ENCODE measurements at places on chromosomes 3 and 15.
A peak's percentile ranks its signal among the peaks of the same experiment; 100 is the strongest.

DNA sequence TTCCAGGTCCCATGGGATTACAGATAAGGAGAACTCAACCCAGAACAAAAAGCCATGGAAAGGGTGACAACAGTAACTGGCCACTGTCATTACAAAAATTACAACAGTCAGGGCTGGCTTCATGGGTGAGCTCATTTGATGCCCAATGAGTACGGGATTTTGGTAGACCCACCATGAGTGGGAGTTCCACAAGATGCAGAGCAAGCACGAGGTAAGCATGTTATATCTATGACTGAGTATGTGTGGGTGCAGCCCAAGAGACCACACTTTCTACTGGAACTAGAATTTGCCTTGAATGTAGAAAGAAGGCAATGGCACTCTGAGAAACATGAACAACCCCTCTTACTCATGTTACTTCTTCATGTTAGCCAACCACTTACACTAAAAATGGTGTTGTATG is 83.3 kb downstream of the IGF2BP2 start:
- no peaks in the 10 kb centered on the region for H3K36me3 ChIP-seq
- H3K4me1 ChIP-seq, result peaks cover 63% of the 10 kb centered on the region
- H3K27me3 ChIP-seq, result no peaks in the 10 kb centered on the region
- H3K27ac ChIP-seq, result no peak overlapping the region

GRCh38 chr15:69115031-69115430 is 45.4 kb upstream of the GLCE start:
- H3K27me3 ChIP-seq, result peaks cover 10% of the 10 kb centered on the region
- H3K27ac ChIP-seq, result no peak overlapping the region
- peaks cover 46% of the 10 kb centered on the region for H3K4me1 ChIP-seq
- no peak overlapping the region for H3K4me3 ChIP-seq

DNA sequence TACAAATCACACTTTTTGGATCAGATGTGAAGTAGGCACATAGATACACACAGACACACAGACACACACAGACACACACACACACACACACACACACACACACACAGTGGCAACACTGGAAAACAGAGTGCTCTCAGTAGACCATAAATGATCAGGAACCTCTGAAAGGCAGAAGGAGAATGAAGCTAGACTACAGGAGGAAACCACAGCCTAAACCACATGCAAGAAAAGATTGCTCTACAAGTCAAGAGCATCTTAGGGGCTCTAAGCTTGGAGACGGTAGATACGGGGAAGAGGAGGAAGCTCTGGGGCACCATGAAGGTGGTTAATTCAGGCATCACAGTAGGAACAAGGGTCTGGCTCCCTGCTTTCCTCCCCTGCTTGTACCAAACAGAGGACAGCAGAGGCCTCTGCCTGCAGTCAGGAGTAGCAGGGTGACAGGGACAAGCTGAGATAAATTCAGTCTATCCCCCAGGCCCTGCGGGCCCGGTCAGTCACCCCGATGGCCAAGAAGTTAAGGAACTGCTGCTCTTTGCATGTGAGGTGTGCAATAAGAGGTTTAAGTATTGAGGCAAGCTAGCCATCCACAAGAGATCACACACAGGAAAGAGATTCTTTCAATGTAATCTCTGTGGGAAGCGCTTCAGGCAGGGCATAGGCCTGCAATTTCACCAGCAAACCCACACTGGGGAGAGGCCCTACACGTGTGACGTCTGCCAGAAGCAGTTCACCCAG is 23.5 kb upstream of the ARPIN start:
- no peaks in the 10 kb centered on the region for H3K27me3 ChIP-seq
- no peak overlapping the region for H3K27ac ChIP-seq
- H3K4me3 ChIP-seq, result no peak overlapping the region
- no peaks in the 10 kb centered on the region for H3K36me3 ChIP-seq

GRCh38 chr15:81957698-81958097 is 88.1 kb downstream of the MEX3B start:
- no peak overlapping the region for H3K27ac ChIP-seq
- H3K27me3 ChIP-seq, result no peaks in the 10 kb centered on the region
- H3K4me3 ChIP-seq, result no peak overlapping the region
- H3K4me1 ChIP-seq, result peaks cover 4% of the 10 kb centered on the region
- no peaks in the 10 kb centered on the region for H3K36me3 ChIP-seq
- DNase-seq, result no peak

GRCh38 chr15:93241696-93242585 is 152.9 kb upstream of the RGMA start:
- H3K4me3 ChIP-seq, result no peak overlapping the region
- H3K36me3 ChIP-seq, result no peaks in the 10 kb centered on the region
- H3K27ac ChIP-seq, result no peak overlapping the region
- H3K4me1 ChIP-seq, result peaks cover 18% of the 10 kb centered on the region
- DNase-seq, result no peak

- peaks cover 38% of the 10 kb centered on the region for H3K4me1 ChIP-seq
- H3K4me3 ChIP-seq, result no peak overlapping the region
- H3K27ac ChIP-seq, result no peak overlapping the region
- no peaks in the 10 kb centered on the region for H3K27me3 ChIP-seq
- DNase-seq, result no peak
- no peaks in the 10 kb centered on the region for H3K36me3 ChIP-seq
These were observed 136.9 kb upstream of the PRICKLE2 start for GRCh38 chr3:64361962-64362735.

GRCh38 chr15:51736069-51736468 is 1.4 kb downstream of the LYSMD2 start:
- peak overlapping the region; percentile 19 for H3K27ac ChIP-seq
- peaks cover 50% of the 10 kb centered on the region for H3K27me3 ChIP-seq
- H3K36me3 ChIP-seq, result no peaks in the 10 kb centered on the region

GRCh38 chr3:16813336-16813735 is 71.4 kb upstream of the PLCL2 start:
- peaks cover under 1% of the 10 kb centered on the region for H3K27me3 ChIP-seq
- no peak overlapping the region for H3K4me3 ChIP-seq
- DNase-seq, result no peak
- H3K27ac ChIP-seq, result no peak overlapping the region

DNA sequence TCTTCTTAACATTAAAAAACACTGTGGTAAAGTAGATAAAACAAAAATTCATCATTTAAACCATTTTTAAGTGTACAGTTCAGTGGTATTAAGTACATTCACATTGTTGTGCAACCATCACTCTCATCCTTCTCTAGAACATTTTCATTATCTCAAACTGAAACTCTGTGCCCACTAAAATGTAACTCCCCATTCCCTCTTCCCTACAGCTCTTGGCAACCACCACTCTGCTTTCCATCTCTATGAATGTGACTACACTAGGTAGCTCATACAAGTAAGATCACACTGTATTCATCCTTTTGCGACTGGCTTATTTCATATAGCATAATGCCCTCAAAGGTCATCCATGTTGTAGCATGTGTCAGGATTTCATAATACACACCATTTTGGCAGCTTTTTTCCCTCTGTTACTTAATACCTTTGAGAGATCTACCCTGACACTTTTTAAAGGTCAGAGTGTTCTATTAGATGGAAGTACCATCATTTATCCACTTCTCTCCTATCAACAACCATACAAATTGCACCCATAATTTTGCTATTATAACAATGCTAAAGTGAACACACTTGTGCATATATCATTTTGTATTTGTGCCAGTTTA is 42.9 kb upstream of the FRMD4B start:
- H3K36me3 ChIP-seq, result no peaks in the 10 kb centered on the region
- peaks cover 7% of the 10 kb centered on the region for H3K4me1 ChIP-seq
- H3K27me3 ChIP-seq, result no peaks in the 10 kb centered on the region
- H3K27ac ChIP-seq, result no peak overlapping the region

GRCh38 chr3:169999433-169999832 is 32.8 kb downstream of the SEC62 start:
- no peak for DNase-seq
- H3K4me1 ChIP-seq, result peaks cover 8% of the 10 kb centered on the region
- H3K36me3 ChIP-seq, result peaks cover 5% of the 10 kb centered on the region
- no peaks in the 10 kb centered on the region for H3K27me3 ChIP-seq
- H3K4me3 ChIP-seq, result no peak overlapping the region

DNA sequence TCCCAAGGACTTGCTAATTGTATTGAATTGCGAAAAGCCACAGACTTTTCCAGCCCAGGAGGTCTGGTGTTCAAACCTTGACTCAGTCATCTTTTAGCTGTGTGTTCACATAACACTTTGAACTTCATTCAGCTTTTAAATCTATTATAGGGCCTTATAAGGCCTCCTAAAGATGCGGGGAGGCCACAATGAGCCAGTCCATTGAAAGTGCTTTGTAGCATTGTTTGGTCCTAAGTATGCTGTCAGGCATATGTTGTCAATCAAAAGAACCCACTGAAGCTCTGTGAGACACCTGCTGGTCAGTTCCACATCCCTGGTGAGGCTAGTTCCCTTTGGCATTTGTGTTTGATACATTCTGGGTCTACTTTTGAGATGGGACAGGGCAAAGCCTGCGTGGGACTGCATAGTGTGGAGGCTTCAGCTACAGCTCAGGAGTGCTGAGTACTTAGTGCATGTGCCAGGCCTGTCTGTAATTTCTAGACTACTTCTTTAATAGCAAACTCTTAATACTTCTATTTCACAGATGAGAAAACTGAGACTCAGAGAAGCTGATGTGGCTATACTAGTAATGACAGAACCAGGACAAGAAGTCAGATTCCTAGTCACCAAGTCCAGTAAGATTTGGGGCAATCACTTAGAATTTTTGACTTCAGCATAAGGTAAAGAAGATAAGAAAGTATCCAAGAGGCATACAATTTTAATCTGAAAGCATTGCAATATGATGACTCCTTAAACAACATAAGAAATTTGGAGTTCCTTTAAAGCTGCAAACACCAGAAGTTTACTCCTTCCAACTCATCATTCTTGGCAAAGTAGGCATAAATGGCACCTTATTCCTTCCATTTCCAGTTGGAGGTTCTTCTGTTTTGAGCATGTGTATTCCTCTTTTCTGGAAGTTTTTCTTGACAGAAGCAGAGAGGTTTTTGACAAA is 213.0 kb downstream of the PDCD6IP start:
- no peak overlapping the region for H3K4me3 ChIP-seq
- H3K27me3 ChIP-seq, result no peaks in the 10 kb centered on the region
- H3K27ac ChIP-seq, result no peak overlapping the region

GRCh38 chr3:48400824-48401433 is 28.9 kb downstream of the FBXW12 start:
- peak overlapping the region; percentile 84 for H3K27ac ChIP-seq
- peaks cover 5% of the 10 kb centered on the region for H3K4me1 ChIP-seq
- no peaks in the 10 kb centered on the region for H3K36me3 ChIP-seq
- no peak overlapping the region for H3K4me3 ChIP-seq

- no peaks in the 10 kb centered on the region for H3K27me3 ChIP-seq
- no peak overlapping the region for H3K4me3 ChIP-seq
- no peaks in the 10 kb centered on the region for H3K36me3 ChIP-seq
- no peaks in the 10 kb centered on the region for H3K4me1 ChIP-seq
- H3K27ac ChIP-seq, result no peak overlapping the region
- DNase-seq, result no peak
These were observed 126.4 kb downstream of the IMPG2 start for GRCh38 chr3:101193957-101194356.

GRCh38 chr3:43786526-43787305 is 96.0 kb downstream of the ABHD5 start:
- no peak overlapping the region for H3K4me3 ChIP-seq
- peaks cover 45% of the 10 kb centered on the region for H3K27me3 ChIP-seq
- no peaks in the 10 kb centered on the region for H3K4me1 ChIP-seq
- H3K36me3 ChIP-seq, result no peaks in the 10 kb centered on the region

DNA sequence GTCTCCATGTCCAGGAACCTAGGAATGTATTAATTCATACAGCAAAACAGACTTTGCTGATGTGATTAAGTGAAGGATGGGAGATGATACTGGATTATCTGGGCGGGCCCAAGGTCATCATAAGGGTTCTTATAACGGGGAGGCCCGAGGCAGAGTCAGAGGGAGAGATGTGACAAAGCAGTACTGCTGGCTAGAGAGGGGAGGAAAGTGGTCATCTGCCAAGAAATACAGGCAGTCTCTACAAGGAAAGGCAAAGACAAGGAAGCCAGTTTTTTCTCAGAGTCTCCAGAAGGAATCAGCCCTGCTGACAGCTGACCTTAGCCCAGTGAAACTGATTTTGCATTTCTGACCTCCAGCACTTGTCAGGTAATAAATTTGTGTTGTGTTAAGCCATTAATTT is 66.2 kb upstream of the CORO2B start:
- peaks cover 4% of the 10 kb centered on the region for H3K36me3 ChIP-seq
- H3K4me1 ChIP-seq, result peaks cover 15% of the 10 kb centered on the region
- H3K4me3 ChIP-seq, result no peak overlapping the region
- no peak overlapping the region for H3K27ac ChIP-seq

DNA sequence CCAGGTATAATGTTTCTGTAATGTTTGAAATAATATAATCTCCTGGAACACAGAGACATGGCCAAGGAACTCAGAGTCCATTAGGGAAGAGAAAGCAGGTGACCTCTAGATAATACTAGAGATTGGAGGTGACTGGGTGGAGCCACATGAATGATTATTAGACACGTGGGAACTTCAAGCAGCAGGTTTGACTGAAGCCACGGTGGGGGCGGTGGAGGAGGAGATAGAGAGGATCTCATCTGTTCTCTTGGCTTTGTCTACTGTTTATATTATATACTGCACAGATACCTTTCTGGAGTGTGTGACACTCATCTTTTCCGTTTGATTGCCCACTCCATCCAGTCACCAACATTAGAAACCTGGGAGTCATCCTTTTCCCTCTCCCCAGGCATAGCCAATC is 33.7 kb downstream of the KIF7 start:
- H3K36me3 ChIP-seq, result peaks cover 25% of the 10 kb centered on the region
- H3K4me1 ChIP-seq, result no peaks in the 10 kb centered on the region
- H3K27me3 ChIP-seq, result no peaks in the 10 kb centered on the region
- no peak for DNase-seq
- H3K27ac ChIP-seq, result no peak overlapping the region

DNA sequence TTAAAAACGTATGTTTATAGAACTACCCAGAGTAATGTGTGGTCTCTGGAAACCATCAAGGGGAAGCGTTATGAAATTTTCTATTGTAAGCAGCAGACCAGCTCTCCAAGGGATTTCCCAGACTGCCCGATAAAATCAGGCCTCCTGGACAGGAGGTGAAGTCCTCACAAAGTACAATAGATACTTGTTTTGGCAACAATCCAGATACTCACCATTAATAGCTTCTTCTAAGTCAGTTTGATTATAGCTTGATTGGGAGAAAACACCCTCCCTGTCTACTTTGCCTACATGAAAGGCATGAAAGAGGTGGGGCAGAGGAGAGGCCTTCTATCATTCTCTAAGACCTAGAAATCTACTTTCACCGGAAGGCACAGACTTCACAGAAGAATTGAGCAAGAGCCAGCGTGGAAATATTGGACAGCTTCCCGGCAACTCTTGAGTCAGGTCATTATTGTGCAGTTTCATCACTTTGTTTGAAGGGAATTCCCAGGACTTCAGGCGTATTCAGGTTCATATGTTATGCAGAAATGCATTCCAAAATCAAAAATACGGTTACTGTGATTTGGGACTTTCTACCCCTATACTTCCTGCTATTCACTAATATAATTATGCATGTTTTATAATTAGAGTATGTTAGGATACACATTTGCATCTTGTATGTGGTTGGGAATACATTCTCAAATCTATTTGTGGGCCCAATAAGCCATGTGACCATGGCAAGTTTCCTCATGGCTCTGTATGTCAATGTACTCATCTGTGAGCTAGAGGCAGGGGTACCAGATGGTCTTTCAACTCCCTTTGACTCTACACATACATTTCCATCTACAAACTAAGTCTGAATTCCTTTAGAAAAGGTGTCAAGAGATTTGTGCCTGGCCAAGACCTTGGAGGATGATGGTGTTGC is 103.5 kb downstream of the CD47 start:
- H3K4me1 ChIP-seq, result peaks cover 47% of the 10 kb centered on the region
- peak overlapping the region; percentile 79 for H3K27ac ChIP-seq
- H3K4me3 ChIP-seq, result peak overlapping the region; percentile 7
- H3K36me3 ChIP-seq, result no peaks in the 10 kb centered on the region
- no peaks in the 10 kb centered on the region for H3K27me3 ChIP-seq
- DNase-seq, result no peak

Data from type B pancreatic cell (in vitro differentiated cells).